ENCODE measurements at places on chromosomes 3 and 15.

GRCh38 chr3:115217292-115217677 lies 70.2 kb upstream of the ZBTB20 start:
- no peak for DNase-seq

- DNase-seq, result no peak
These were observed 44.8 kb upstream of the UBE2E1 start for GRCh38 chr3:23760871-23761373.

- no peak for DNase-seq
These were observed 202.1 kb downstream of the TBL1XR1 start for GRCh38 chr3:176994891-176995781.

- DNase-seq, result no peak
These were observed 9.4 kb downstream of the FAM174B start for GRCh38 chr15:92646216-92646615.
